ENCODE measurements at places on chromosomes 7 and 10.

- DNase-seq = no peak
These were observed 2.1 kb upstream of the SHTN1 start for GRCh38 chr10:117007080-117007479.

- no peak for DNase-seq
These were observed 244.2 kb upstream of the PLXDC2 start for GRCh38 chr10:19572056-19572455.

GRCh38 chr10:28678687-28679457, 1.6 kb downstream of the BAMBI start:
- no peak for DNase-seq

DNA sequence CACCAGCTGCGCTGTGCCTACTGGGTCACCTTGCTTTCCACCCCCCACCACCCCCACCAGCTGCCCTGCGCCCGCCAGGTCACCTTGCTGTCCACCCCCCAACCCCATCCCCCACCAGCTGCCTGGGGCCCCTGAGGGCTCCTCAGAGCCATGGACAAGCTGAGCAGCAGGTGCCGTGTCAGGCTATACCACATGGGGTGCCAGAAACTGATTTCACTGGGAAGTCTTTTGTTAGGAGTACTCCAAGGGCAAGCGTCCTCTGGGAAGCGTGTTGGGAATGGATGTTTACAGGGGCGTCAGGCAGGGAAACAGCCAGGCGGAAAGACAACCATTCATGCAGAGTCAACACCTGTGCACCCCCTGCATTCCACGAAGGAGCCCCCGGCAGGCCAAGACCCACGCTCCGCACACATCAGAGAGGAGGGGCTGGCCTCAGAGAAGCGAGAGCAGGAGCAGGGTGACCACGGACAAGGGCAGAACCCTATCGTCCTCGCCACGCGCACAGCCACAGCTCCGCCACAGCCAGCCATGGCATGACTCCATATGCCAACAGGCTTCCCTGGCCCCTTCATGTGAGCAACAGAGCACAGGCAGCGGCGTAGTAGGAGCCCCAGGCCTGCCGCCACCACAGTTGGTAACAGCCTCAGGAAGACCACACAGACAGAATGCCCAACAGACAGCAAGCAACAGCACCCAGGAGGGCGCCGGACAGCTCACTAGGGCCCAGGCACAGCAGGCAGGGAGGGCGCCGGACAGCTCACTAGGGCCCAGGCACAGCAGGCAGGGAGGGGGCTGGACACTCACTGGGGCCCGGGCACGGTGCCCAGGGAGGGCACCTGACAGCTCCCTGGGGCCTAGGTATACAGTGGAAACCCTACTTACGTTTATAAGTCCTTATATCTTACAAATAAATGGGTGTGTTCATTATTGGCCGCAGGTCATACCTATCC, 180.8 kb downstream of the MAD1L1 start:
- no peak for DNase-seq

- no peak for DNase-seq
These were observed 431.8 kb upstream of the FZD8 start for GRCh38 chr10:36073796-36074345.

DNA sequence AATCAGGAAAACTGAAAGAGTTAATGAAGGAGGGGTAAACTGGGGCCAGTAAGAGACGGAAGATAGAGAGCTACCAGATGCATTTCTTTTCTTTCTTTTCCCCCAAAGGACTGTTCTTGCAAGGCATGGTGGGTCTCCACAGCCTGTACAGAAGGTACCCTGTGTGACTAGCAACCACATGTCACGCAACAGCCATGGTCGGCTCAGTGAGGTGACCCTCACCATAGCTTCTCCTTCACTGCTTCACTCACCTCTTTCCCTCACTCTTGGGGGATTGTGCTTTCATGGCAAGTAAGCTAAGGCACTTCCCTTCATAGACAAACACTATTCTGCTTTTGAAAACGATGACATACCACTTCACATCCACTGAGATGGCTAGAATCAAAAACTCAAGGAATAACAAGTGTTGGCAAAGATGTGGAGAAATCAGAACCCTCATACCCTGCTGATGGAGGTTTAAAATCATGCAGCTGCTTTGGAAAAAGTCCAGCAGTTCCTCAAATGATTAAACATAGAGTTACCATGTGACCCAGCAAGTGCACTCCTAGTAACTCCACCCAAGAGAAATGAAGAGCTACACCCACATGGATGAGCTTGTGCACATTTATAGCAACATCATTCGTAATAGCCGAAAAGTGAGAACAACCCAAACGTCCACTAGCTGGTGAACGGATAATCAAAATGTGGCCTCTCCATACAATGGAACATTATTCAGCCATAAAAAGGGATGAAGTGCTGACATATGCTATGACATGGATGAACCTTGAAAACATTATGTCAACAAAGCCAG, 3.8 kb upstream of the INSIG1 start:
- no peak for DNase-seq

GRCh38 chr7:158868764-158869410, 12.5 kb downstream of the DYNC2I1 start:
- no peak for DNase-seq

GRCh38 chr7:156735851-156736250, 95.3 kb downstream of the RNF32 start:
- no peak for DNase-seq

DNA sequence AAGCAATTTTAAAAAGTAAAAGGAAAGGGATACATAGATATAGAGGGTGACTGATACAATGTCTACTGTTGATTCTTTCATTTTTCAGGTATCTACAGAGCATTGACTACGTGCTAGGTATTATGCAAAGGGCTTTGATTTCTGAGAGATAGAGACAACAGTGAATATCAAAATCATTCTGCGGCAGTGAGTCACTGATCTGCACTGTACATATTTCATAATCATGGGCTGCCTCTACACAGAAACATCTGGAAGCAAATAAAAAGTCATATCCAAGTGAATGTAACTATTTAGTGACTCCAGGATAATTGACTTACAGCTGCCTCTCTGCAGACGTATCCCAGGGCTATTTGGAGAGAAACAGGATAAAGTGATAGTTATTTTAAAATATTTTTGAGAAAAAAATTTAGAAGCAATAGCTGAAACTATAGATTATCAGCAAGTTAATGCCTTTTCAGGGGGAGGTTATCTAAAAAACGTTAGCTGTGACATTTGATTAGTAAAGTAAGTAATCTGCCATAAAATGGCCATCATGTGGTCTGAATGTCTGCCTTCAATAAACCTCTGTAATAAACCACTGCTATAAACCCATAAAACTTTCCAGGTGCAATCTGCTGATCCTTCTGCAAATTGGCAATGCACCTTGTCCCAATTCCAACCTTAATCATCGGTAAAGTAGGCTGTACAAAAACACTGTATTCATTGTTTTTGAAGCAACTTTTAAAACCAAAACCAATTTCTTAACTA, 43.7 kb downstream of the CPXM2 start:
- no peak for DNase-seq

GRCh38 chr7:99451936-99452335, 13.2 kb downstream of the CPSF4 start:
- no peak for DNase-seq

DNA sequence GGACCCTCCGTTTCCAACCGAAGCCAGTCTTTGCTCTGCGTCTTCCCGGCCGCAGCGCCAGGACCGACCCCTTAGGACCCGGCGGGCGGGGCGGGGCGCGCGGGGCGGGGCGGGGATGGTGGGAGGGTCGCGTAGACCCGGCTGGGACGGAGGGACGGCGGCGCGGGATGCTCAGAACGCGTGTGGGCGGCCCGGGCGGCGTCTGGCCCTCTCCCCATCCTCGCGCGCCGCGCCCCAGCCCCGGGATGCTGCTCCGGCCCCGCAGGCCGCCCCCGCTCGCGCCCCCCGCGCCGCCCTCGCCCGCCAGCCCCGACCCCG, at the start of gene UTF1:
Gene UTF1 (plus strand): TSS at position 174 of the 318 bp plus-strand sequence. CDS start 72 bp downstream, at position 246.
- DNase-seq = no peak

- no peak for DNase-seq
These were observed 6.2 kb upstream of the USP54 start for GRCh38 chr10:73597346-73597745.

DNA sequence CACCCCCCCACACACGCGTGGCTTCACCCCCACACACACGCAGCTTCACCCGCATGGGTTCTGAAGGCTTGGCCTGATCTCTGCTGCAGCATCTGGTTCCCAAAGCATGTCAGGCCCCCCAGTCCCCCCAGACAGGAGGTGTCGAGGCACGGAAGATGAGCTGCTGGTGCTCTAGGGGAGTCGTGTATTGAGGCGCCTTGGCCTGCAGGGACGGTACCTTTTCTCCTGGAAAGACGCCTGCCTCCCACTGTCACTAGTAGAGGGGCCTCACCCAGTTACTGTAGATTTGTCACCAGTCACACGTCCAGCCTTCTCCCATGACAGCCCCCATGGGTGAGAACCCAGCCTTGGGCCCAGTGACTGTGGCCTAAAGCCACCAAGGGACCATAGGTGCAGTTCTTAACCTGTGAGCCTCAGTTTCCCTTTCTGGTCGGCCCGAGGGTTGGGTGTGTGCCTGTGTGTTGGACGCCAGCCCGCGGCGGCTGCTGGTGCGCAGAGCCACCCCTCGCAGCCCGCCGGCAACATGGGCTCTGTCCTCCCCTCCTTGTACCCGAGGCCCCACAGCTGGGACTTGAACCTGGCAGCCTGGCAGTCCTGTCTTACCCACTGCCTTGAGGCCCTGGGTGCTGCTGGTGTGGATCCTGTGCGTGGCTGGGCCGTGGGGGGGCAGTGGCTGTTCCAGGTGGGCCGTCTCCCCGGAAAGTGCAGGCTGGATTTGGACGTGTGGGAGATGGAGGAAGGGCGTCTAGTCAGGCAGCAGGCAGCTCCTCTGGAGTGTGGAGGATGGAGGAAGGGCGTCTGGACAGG, 81.7 kb downstream of the NKX6-2 start:
- DNase-seq = peak; percentile 56

- DNase-seq = no peak
These were observed 4.8 kb upstream of the CPA4 start for GRCh38 chr7:130288168-130288567.

DNA sequence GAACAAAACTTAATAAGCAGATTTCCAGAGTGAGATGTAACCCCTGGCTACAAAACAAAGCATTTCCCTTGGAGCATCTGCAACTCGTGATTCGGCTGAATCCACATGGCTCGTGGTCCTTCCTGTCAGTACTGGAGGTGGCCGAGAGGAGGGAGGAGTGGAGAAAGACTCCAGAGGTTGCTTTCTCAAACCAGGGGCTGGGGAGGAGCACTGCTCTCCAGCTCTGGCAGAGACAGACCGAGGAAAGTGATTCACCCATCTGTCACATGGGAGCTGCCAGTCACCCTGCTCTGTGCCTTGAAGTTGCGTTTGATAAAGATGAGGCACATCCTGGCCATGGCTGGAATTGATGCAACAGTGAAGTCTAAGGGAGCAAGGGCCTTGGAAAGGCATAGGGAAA, 72.7 kb downstream of the COL13A1 start:
- DNase-seq = no peak

- DNase-seq = no peak
These were observed 27.6 kb downstream of the MKRN1 start for GRCh38 chr7:140451716-140452115.

DNA sequence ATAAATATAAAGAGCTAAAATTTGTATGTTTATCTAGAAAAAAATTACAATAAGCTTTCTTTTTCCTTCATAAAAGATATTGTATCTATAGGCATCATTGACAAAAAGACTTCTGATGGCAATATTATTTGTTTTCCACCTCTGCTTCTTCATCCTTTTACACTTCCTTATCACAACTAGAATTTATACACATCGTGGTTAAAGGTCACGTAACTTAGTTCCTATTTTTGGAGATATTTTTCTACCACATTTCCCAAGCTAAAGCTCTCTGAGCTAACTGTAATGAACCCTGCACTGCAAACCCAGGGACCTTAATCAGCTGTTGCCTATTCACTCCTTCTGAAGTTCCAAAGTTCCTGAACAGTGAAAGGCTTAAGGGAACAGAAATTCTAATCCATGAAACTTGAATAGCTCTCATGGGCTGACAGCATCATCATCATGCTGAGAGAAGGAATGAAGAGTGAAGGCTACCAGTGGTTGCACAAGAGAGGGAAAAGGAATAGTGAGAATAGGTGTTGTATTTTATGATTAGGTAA, 106.1 kb upstream of the SLC13A1 start:
- DNase-seq = no peak

GRCh38 chr7:15989194-15989593, 302.7 kb upstream of the MEOX2 start:
- DNase-seq = no peak

- no peak for DNase-seq
These were observed 105.1 kb downstream of the AASS start for GRCh38 chr7:122038904-122039303.

- no peak for DNase-seq
These were observed 44.4 kb downstream of the CUBN start for GRCh38 chr10:17085011-17085725.

DNA sequence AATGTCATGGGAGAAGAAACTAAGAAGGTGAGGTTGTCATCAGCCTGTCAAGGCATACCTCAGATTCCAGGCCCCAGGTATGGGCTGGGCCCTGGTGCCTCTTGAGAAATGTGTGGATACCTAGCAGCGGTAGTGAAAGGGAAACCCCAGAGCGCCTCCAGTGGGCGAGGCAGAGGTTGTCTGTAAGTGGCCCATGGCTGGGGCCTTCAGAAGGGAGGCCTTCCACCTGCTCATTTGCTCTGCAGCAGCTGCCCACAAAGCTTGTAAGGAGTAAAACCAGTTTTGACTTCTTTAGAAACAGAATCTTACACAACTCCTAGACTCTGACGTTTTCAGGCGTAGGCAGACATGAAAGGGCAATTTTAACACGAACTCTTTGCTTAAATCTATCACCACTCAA, 509.9 kb downstream of the PARD3 start:
- DNase-seq = no peak
